ENCODE measurements at places on chromosomes 2 and 18. TPM values are rescaled to one million over a fixed set of nuclear protein-coding genes. Genes with fewer than 3 reads are reported as not detected.

SFT2D3 gene
- not detected for polyA plus RNA-seq

SRD5A2 gene
- 2.9 TPM for polyA plus RNA-seq

DPP4 gene
- 9.6 TPM for polyA plus RNA-seq

C1D gene
- 22.1 TPM for polyA plus RNA-seq

GRCh38 chr2:26584191-26584590 is 57.0 kb downstream of the CIB4 start:
- DNase-seq, result no peak

DNA sequence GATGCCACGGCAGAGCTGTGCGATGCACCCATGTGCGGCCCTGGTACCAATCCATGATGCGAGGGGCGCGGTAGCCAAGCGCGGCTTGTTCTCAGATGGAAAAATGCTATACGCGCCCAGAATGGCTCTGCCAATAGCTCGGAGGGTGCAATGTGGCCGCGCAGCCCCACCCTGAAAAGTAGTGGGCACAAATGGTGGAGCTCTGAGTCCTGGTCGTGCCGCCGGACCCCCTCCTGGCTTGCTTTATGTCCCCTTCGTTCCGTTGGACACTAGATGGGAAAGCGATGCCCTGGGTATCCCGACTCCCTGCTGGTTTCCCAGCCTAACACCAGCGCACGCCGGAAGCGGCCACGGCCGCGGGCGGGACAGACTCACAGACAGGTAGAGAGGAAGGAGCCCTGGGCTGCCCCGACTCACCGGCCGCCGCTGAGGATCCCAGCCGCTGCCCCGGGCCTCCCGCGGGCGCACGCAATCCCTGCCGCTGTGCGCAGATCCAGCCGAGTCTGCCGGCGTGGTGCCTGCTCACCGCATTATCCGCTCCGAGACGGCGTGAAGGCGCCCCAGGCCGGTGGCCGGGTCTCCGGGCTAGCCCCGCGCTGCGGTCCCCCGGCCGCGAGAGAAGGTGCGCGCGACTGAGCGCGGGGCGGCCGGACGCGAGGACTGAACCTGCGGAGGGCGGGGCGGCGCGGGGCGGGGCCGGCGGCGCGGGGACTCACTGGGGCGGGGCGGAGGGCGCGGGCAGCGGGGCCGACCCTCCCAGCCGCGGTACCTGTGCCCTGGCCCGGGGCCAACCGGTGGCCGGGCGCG is at the start of gene CDC42EP3:
Gene CDC42EP3, minus strand, starts transcription at position 634 of the 807 bp plus-strand sequence. CDS start 25,055 bp downstream, outside the sequence.
- peak; percentile 65 for DNase-seq

- DNase-seq, result no peak
These were observed 5.7 kb upstream of the CAB39 start for GRCh38 chr2:230706966-230707365.

- no peak for DNase-seq
These were observed 1.1 kb downstream of the FSHR start for GRCh38 chr2:49153252-49153651.

- DNase-seq, result no peak
These were observed 57.8 kb downstream of the SPRED2 start for GRCh38 chr2:65374575-65374974.

DNA sequence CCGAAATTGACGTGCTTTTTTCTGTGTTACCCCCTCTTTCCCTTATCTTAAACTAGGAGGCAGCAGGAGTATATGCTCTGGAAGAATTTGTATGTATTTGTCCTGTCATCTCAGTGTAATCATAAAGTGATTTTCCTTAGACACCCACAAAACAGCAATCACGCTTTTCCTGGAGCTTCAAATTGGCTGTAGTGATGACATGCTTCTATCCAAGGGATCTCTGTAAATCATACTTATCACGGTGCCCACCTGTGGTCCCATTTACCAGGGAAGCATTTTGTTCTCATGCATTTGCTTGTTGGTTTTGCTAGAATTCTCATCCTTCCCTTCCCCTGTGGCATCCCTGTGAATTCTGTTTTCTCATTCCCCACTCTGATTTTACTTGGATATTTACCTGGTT is 220.8 kb upstream of the THUMPD2 start:
- no peak for DNase-seq

GRCh38 chr2:118257696-118258095 is 169.4 kb downstream of the INSIG2 start:
- DNase-seq, result no peak
